Astrocyte (in vitro differentiated cells and primary cell): ENCODE measurements at places on chromosomes 3 and 15.

GRCh38 chr15:51334011-51334451, 4.4 kb downstream of the CYP19A1 start:
- H3K4me1 ChIP-seq: peaks cover 7% of the 10 kb centered on the region
- no peak for DNase-seq
- no peaks in the 10 kb centered on the region for H3K36me3 ChIP-seq
- no peak overlapping the region for H3K4me3 ChIP-seq
- no peak overlapping the region for H3K27ac ChIP-seq

GRCh38 chr3:155704061-155704460, 40.8 kb downstream of the PLCH1 start:
- no peaks in the 10 kb centered on the region for H3K27me3 ChIP-seq
- no peak overlapping the region for H3K27ac ChIP-seq
- no peaks in the 10 kb centered on the region for H3K4me1 ChIP-seq
- DNase-seq: peak; percentile 30
- no peak overlapping the region for H3K4me3 ChIP-seq
- H3K36me3 ChIP-seq: no peaks in the 10 kb centered on the region

DNA sequence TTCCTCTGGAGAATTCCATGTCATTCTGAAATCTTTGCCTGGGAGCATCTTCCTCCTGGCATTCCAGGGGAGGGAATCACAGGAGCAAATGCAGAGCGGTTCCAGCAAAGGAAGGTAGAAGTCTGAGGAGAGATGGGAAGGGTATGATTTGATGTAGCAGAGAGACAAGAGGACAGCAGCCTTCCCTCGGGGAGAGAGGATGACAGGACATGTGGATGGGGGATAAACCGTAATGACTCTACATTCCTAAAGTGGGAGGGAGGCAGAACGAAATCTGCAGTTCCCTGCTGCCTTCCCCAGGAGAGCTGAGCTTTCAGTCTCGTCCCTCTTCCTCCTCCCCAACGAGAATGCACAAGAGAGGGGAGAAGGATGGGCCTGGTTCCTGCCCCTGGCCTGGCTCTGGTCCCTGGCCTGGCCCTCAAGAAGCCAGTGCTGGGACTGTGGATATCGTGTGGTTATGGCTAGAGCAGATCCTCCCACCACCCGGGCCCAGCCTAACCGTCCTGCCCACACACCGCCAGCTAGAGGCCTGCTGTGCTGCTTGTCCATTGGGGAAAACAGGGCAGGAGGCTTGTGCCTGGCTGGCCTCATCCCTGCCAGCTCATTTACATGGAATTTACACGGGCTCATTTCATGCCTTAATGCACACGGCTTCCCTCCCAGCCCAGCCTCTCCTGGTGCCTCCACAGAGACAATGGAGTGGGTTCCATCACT, 26.6 kb downstream of the SEMA7A start:
- peak; percentile 94 for DNase-seq
- no peaks in the 10 kb centered on the region for H3K27me3 ChIP-seq
- no peak overlapping the region for H3K4me3 ChIP-seq
- peak overlapping the region; percentile 85 for H3K27ac ChIP-seq
- peaks cover 63% of the 10 kb centered on the region for H3K4me1 ChIP-seq

DNA sequence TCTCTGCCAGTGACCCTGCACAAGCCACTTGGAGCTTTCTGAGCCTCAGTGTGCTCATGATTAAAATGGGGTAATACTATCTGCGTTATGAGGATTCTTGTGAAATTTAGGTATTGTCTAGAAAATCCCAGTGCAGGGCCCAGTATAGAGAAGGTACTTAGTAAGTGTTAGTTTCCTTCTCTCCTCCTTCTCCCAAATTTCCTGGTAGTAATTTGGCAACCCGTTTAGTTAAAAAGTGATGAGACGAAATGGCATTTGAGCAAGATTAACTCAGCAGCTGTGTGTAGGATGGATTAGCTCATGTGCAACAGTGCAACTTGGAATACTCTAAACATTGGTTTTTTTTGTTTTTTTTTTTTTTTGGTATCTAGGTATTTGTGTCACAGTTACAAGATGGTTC, 84.6 kb downstream of the SLCO3A1 start:
- no peak overlapping the region for H3K4me3 ChIP-seq
- H3K27me3 ChIP-seq: no peaks in the 10 kb centered on the region
- no peaks in the 10 kb centered on the region for H3K4me1 ChIP-seq
- H3K36me3 ChIP-seq: no peaks in the 10 kb centered on the region
- no peak for DNase-seq
- no peak overlapping the region for H3K27ac ChIP-seq

- H3K36me3 ChIP-seq: peaks cover 26% of the 10 kb centered on the region
- H3K4me3 ChIP-seq: no peak overlapping the region
- no peaks in the 10 kb centered on the region for H3K4me1 ChIP-seq
- peak; percentile 46 for DNase-seq
- H3K27me3 ChIP-seq: no peaks in the 10 kb centered on the region
- no peak overlapping the region for H3K27ac ChIP-seq
Measured at GRCh38 chr3:141561426-141562034, 74.7 kb downstream of the RASA2 start.

GRCh38 chr3:14959359-14959943, 12.1 kb downstream of the NR2C2 start:
- H3K27me3 ChIP-seq: no peaks in the 10 kb centered on the region
- peaks cover 5% of the 10 kb centered on the region for H3K4me1 ChIP-seq
- no peak for DNase-seq
- no peak overlapping the region for H3K27ac ChIP-seq
- no peak overlapping the region for H3K4me3 ChIP-seq
- H3K36me3 ChIP-seq: no peaks in the 10 kb centered on the region
